SHP77 treated with DMSO at 0.1 percent for 48 hours (cell line): ENCODE measurements at places on chromosomes 2 and 18.

DNA sequence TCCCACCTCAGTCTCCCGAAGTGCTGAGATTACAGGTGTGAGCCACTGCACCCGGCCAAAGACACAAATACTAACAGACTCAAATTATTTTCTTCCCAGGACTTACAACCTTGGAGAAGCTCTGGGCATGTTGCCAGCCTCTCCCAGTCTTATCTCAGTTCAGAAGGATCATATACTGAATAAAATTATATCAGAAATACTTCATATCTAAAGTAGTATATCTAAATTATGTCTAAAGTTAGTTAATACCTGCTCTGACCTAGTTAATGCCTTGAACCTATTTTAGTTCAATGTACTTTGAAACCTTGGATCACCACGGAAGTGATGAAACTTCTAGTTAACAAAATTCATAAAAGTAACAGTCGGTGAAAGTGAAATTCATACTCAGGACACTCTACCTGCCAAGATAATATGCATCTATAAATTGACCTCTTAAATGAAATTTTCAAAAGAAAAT is 34.4 kb upstream of the CYBRD1 start:
- no peak for DNase-seq

DNA sequence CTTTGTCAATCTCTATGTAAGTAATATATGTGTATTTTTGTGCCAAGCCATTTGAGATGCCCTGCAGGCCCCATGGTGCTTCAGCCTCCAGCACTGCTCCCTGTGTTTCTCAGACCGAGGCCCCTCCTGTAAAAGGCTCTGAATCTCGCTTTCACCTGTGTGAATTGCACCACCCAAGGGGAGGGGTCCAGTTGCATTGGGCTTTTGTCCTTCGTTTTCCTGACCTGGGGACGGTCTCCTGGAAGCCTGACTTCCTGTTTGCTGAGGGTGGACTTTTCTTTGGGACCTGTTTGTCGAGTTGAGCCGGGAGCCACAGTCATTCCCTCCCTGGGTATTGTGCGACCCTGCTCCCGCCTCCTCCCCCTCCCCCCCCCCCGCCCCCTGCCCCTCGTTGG is 48.9 kb downstream of the AGAP1 start:
- DNase-seq: no peak

DNA sequence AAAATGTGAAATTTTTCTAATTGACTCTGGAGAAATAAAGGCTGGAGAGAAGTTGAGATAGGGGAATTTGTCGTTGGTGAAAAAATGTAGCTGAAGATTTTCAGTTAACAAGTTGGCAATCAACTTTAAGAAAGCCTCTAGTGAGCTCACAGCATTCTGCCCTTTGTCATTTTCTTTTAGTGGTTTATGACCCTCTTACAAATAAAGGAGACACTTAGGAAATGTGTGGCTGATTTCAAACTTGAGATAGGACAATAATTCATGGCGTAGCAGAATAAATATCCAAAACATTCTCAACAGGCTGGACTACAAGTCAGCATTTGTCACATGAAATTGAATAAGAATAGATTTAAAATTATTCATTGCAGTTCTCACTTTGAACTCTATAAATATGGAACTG is 412.5 kb upstream of the SPHKAP start:
- no peak for DNase-seq

- DNase-seq: no peak
Observed at GRCh38 chr2:231987124-231987727, 25.7 kb downstream of the DIS3L2 start.

- DNase-seq: no peak
Observed at GRCh38 chr18:5144629-5145028, 52.4 kb downstream of the AKAIN1 start.

DNA sequence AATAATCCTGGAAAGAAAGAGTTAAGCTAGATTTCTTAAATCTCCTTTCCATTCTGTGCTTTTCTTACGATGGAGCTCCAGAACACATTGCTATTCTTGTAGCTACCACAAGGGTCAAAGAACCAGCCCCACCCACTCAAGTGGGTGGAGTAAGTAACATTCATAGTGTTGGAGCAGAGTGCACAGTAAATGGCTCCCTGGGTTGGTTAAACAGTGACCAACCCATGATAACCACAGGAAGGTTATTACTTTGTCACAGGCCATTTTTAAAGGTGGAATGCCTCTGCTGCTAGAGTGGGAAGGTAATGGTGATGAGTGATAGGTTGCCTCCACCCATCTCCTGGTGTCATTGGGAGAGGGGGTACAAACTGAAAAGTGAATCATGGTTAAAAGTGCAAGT is 13.9 kb downstream of the ARPC2 start:
- no peak for DNase-seq
